ENCODE measurements at places on chromosomes 5 and 9.

- no peak for DNase-seq
Measured at GRCh38 chr9:136678624-136679023, 8.6 kb downstream of the AGPAT2 start.

- no peak for DNase-seq
Measured at GRCh38 chr9:132731230-132731629, 61.0 kb downstream of the GTF3C4 start.

- no peak for DNase-seq
Measured at GRCh38 chr5:144487761-144488160, 317.1 kb downstream of the KCTD16 start.

DNA sequence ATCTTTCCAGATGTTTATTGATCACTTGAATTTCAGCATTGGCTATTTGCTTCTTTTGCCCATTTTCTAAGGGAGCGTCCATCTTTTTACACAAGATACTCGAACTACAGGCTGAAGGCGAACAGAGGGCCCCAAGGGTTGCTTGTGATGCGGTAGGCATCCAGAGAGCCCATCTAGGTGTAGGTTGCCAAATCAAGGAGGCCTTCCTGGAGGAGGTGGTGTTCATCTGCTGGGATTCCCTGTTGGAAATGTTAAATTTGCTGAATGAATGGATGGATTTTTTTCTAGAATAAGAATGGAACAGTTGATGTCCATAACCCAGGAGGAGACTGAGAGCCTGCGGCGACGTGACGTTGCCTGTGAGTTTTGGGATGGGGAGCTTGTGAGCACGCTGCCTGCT, 31.4 kb downstream of the LRSAM1 start:
- no peak for DNase-seq

DNA sequence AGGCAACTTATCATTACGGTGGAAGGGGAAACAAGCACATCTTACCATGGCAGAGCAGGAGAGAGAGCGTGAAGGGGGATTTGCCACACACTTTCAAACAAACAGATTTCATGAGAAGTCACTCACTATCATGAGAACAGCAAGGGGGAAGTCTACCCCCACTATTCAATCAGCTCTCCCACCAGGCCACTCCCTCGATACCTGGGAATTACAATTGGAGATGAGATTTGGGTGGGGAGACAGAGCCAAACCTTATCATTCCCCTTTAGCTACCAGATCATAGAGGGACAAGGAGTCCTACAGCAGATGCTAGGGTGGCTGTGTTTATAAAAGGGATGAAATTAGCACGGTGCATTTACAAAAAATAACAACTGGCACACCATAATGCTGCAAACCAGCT, 2149.4 kb upstream of the ACO1 start:
- no peak for DNase-seq

GRCh38 chr5:124633209-124633608, 113.2 kb downstream of the ZNF608 start:
- no peak for DNase-seq

DNA sequence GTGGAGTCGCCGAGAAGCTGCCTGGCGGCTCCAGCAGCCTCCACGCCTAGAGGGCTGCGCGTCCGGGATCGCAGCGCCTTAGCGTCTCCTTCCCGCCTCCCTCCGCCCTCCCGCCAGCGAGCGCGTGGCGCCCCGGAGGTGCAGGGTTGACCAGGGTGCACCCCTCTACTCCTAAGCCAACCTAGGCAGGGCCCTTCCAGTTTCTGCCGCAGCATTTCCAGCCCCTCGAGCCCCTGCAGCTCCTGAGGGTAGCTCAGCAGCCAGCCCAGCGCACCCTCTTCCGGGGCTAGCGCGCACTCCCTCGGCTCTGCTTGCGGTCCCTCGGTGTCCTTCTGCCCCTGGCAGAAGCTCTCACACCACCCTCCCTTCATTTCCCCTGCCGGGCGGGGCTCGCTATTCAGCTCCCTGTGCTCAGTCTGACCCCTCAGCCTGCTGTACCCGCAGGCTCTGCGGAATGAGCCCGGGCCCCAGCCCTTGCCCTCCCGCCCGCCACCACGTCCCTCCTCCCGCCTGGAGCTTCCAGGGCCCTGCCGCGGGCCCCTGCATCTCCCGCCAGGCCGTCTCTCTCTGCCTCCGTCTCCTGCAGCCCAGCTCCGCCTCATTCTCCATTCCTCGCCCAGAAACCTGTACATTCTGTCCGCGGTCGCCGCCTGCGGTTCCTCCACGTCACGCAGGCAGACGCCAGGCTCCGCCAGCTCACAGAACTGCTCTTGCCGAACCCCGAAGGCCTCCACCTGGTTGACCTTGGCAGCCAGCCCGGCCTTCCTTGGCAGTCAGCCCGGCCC, 61.8 kb downstream of the SPATA31C2 start:
- DNase-seq: peak; percentile 17

GRCh38 chr9:127520941-127521918, 69.9 kb downstream of the LRSAM1 start:
- no peak for DNase-seq

- DNase-seq: no peak
Measured at GRCh38 chr5:133147411-133147810, 95.6 kb downstream of the HSPA4 start.

GRCh38 chr9:28900406-28900805, 1327.1 kb upstream of the C9orf72 start:
- no peak for DNase-seq

- DNase-seq: no peak
Measured at GRCh38 chr5:156420665-156421064, 93.7 kb downstream of the SGCD start.

- no peak for DNase-seq
Measured at GRCh38 chr5:137283801-137284200, 215.3 kb downstream of the SPOCK1 start.

GRCh38 chr9:95116002-95116807, 201.3 kb downstream of the FANCC start:
- DNase-seq: no peak

- DNase-seq: no peak
Measured at GRCh38 chr9:88736136-88736637, 201.2 kb downstream of the NXNL2 start.

GRCh38 chr9:83936523-83936922, 15.3 kb upstream of the KIF27 start:
- DNase-seq: no peak

GRCh38 chr5:149702934-149703646, 27.0 kb upstream of the PPARGC1B start:
- DNase-seq: no peak

DNA sequence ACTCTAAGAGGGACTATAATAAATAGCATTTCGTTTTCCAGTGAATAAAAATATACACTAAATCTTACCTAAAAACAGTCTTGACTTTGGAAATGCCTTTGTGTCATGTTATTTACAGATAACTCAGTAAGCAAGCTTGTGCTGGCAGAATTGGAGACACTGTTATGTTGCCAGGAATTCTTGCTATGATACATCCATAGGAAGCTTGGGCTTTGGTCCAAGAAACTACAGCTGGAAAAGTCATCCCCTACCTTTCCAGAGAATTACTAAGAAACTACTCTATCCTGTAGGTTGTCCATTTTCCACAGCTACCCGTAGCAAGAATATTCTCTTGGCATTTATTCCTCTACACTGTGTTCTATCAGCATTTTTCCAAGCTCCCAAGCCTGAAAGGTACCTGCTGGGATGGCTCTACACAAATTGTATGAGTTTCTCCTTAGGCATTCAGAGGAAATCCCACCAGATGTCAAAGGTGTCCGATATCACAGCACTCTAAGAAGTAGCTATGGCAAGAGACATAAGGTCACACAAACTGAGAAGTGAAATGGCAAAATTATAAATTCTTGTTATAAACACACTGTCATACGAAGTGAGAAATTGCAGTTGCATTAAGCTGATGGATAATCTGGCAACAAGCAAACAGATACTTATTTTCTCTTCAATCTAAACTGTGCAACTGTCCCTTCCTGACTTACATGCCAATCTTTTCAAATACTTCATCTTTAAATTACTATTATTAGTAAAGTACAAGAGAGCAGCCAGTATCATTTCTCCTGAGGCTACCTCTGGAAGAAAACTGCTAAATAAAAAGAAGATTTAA, 68.5 kb downstream of the MCTP1 start:
- no peak for DNase-seq

GRCh38 chr9:35656831-35657545, 831 bp downstream of the RMRP start:
- no peak for DNase-seq

DNA sequence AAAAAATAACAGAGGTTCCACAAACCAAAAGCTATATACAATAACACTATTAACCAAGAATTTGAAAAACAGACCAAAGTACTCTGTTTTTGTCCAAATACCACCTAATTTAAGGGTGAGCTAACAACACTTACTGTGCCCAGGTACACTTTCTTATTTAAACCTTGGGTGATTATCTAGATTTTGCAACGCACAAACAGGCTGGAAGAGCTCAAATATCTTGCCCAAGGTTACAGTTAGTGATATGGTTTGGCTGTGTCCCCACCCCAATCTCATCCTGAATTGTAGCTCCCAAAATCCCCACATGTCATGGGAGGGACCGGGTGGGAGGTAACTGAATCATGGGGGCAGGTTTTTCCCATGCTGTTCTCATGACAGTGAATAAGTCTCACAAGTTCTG, 58.9 kb downstream of the CDK5RAP2 start:
- DNase-seq: no peak

- no peak for DNase-seq
Measured at GRCh38 chr5:67063055-67063454, 133.5 kb downstream of the CD180 start.

All from NCI-H2107 (cell line).